Activated T-helper 2 cell treated with anti-CD3 and anti-CD28 coated beads, Interferon-gamma antibody, Interleukin-2, Interleukin-4, amounts not matched to agents 10 μg/mL and 5 μg/mL and 100 μg/mL, durations not matched to agents 14 hours and 24 hours and 36 hours (primary cell): ENCODE measurements at places on chromosomes 5 and 9. TPM values are rescaled to one million over a fixed set of nuclear protein-coding genes. Genes with fewer than 3 reads are reported as not detected.

SHB gene
- 1.7 and 1.9 TPM in 2 replicates for total RNA-seq

DRD1 gene
- not detected in 2 replicates for total RNA-seq

OR13D1 gene
- not detected in 2 replicates for total RNA-seq

TIMD4 gene
- total RNA-seq, result 5.3 and 5.5 TPM in 2 replicates

PCDHB4 gene
- not detected in 2 replicates for total RNA-seq

TMEFF1 gene
- 0.52 and 1.1 TPM in 2 replicates for total RNA-seq

FBP2 gene
- not detected in 2 replicates for total RNA-seq

GRCh38 chr5:10102706-10103497, 146.8 kb downstream of the ATPSCKMT start:
- no peaks in the 10 kb centered on the region for H3K36me3 ChIP-seq
- no peak for DNase-seq
- H3K4me1 ChIP-seq, result no peaks in the 10 kb centered on the region
- H3K4me3 ChIP-seq, result no peak overlapping the region
- no peaks in the 10 kb centered on the region for H3K27me3 ChIP-seq

- H3K4me1 ChIP-seq, result no peaks in the 10 kb centered on the region
- no peak for DNase-seq
- H3K27ac ChIP-seq, result no peak overlapping the region
- no peak overlapping the region for H3K4me3 ChIP-seq
- H3K36me3 ChIP-seq, result no peaks in the 10 kb centered on the region
- H3K27me3 ChIP-seq, result no peaks in the 10 kb centered on the region
Observed at GRCh38 chr9:75974016-75974766, 83.7 kb downstream of the PCSK5 start.

GRCh38 chr9:15469406-15469805, 41.4 kb downstream of the PSIP1 start:
- H3K4me3 ChIP-seq, result no peak overlapping the region
- peaks cover 70% of the 10 kb centered on the region for H3K36me3 ChIP-seq

GRCh38 chr9:37486256-37486615, 488 bp downstream of the POLR1E start:
- peak overlapping the region; percentile 95 for H3K27ac ChIP-seq
- H3K4me1 ChIP-seq, result peaks cover 33% of the 10 kb centered on the region
- peaks cover 5% of the 10 kb centered on the region for H3K27me3 ChIP-seq
- H3K36me3 ChIP-seq, result peaks cover 39% of the 10 kb centered on the region

GRCh38 chr5:177005619-177006264, 837 bp downstream of the UIMC1 start:
- peak overlapping the region; percentile 93 for H3K27ac ChIP-seq
- peaks cover 23% of the 10 kb centered on the region for H3K4me1 ChIP-seq
- peak; percentile 54 for DNase-seq

- DNase-seq, result no peak
- H3K36me3 ChIP-seq, result peaks cover 46% of the 10 kb centered on the region
- H3K27me3 ChIP-seq, result no peaks in the 10 kb centered on the region
- peak overlapping the region; percentile 57 for H3K27ac ChIP-seq
- peaks cover 31% of the 10 kb centered on the region for H3K4me1 ChIP-seq
- H3K4me3 ChIP-seq, result no peak overlapping the region
Observed at GRCh38 chr5:151745071-151745705, 13.2 kb downstream of the ATOX1 start.

GRCh38 chr5:157148734-157149615, 6.3 kb upstream of the MED7 start:
- H3K4me1 ChIP-seq, result peaks cover 39% of the 10 kb centered on the region

GRCh38 chr5:58327289-58327688, 132.6 kb downstream of the PLK2 start:
- no peak overlapping the region for H3K4me3 ChIP-seq
- no peak for DNase-seq
- H3K27me3 ChIP-seq, result no peaks in the 10 kb centered on the region
- H3K36me3 ChIP-seq, result no peaks in the 10 kb centered on the region
- no peak overlapping the region for H3K27ac ChIP-seq

DNA sequence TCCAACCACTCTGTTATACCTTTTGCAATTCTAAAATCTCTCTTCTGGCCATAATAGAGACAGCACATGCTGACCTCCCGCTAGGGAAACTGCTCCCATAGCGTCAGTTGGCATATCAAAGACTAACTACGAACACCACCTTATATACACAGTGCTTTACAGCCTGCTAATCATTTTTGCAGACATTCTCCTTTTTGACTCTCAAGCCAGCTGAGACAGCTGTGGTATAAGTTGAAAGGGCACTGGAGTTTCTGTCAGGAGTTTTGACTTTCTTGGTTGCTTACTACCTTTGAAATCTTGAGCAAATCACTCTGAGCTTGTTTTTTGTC, 160.2 kb upstream of the TBCA start:
- peaks cover 12% of the 10 kb centered on the region for H3K27me3 ChIP-seq
- no peak overlapping the region for H3K4me3 ChIP-seq
- peaks cover 16% of the 10 kb centered on the region for H3K4me1 ChIP-seq
- no peaks in the 10 kb centered on the region for H3K36me3 ChIP-seq

DNA sequence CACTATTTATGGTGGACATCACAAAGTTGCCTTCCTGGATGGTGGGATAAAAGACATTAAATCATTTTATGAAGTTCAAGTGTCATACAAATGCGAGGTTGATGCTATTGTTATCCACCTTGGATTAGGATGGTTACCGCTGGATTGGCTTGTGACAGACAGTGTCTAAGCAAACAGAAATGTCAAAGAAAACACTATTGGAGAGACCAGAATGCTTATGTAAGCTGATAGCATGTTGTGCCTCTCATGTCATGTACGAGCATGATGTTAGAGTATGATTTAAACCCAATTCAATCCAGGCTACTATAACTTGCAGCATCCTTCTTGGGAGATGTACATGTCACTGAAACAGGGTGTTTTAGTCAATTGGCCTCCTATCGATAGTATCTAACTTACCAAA, 178.8 kb upstream of the C9orf72 start:
- H3K4me3 ChIP-seq, result no peak overlapping the region
- DNase-seq, result no peak
- no peak overlapping the region for H3K27ac ChIP-seq
- H3K27me3 ChIP-seq, result peaks cover 6% of the 10 kb centered on the region
